Activated CD4-positive, alpha-beta T cell treated with anti-CD3 and anti-CD28 coated beads, Interleukin-2, amount 50 U/mL, for 48 hours (primary cell): ENCODE measurements at places on chromosomes 16 and 17.
A peak's percentile ranks its signal among the peaks of the same experiment; 100 is the strongest.

DNA sequence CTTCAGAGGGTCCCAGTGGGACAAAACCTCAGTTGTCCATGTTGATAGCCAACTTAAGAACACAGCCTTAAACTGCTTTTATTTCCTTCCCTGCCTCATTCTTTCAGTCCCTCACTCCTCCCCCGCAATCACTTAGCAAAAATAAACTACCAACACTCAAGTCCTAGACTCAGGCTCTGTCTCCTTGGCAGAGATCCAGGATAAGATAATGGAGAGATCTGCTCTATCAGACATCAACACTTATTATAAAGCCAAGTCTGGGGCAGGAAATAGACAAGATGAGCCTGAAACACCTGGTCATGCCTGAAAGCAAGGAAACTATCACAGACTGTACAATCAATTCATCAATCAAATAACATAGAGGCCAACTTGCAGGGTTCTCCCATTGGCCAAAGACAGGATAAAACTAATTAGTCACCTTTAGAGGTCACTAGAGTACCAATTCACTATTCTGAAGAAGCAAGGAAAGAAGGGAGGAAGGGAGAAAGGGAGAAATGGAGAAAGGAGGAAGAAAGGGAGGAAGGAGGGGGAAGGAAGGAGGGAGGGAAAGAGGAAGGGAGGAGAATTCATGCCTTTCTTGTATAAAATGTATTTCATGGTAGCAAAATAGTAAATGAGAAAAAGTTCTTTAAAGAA is 15.7 kb downstream of the HYDIN start:
- no peak for DNase-seq

DNA sequence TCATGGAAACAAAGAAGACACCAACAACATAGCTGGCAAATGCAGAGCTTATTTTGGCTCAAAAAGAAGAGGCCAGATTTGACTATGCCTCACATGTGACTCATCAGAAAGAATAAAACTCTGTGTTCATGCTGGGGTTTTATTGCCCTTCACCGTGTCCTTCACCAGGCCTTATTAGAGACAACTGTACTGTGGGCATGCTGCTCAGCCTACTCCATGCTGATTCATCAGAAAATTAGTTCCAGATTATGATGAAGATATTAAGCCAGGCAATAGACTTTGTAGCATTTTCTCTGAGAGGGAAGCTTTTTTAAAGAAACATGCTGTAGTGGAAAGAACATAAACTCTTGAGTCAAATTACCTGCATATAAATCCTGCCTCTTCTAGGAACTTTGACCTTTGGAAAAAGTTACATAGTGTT is 89.8 kb downstream of the CYB561 start:
- DNase-seq, result no peak

DNA sequence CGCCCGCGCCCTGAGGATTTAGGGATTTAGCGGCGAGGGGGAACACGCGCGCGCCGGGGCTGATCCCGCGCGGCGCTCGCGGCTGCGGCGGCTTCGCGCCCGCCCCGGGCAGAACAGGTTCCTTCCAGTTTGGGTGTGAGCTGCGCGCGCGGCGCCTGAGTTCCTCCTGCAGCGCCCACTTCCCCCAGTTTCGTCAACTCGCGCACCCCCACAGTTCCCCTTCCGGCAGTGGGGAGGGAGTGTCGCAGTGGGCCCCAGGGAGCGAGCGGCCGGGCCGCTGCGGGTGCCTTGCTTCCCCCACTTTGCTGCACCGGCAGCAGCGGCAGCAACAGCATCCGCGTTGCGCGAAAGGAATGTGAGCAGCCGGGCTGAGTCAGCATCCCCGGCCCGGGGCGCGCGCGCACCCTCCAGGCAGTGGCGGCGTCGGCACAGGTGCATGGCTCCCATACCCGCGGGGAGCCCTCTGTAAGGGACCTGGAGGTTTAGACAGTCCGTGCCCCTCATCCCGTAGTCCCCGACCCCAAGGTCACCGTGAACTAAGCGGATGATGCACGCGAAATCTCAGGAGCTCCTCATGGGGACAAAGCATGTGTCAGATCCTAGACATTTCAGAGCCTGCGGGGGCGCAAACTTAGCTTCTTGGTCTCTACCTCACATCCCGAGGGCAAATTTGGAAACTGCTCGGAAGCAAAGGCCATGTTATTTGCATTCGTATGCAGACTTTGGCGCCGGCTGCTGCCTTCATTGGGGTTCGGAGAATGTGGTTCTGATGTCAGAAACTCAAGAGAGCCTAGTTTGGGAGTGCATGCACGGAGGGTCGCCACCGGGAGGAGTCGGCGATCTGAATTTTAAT is 767 bp downstream of the ARSG start:
- peak; percentile 87 for DNase-seq

- no peak for DNase-seq
Observed at GRCh38 chr17:11170881-11171280, 70.1 kb upstream of the SHISA6 start.

GRCh38 chr17:633133-633532 is 81.5 kb downstream of the VPS53 start:
- DNase-seq, result no peak

GRCh38 chr16:69194488-69194887 is 7.5 kb downstream of the SNTB2 start:
- DNase-seq, result no peak

DNA sequence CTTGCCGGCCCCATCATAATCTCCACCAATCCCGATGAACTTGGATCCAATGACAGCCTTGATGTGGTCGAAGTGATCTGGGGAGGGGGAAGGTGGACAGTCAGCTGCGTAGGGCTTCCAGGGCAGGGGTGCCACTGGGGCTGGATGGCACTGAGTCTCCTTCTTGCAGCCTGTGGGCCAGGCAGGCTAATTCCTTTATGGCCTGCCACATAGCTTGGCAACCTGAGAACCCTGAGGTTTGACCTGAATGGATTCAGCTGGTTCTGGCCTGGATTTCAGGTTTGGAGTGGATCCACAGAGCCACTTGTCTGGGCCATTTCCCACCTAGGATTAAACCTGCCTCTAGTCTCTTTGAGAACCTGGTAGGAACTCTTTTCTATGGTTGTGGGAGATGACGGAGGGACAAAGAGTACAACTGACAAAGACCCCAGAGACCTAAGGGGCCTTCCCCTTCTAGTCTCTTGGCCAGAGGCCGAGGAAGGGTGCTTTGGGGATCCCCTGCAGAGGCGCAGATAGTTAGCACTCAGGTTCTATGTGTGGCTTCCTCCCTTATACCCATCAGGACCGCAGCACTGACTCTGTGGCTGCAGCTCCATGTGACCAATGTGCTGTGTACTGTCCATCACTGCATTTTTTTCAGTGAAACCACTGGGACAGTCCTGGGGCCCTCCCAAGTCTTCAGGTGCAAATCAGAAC is 9.2 kb upstream of the DPEP3 start:
- DNase-seq, result no peak

DNA sequence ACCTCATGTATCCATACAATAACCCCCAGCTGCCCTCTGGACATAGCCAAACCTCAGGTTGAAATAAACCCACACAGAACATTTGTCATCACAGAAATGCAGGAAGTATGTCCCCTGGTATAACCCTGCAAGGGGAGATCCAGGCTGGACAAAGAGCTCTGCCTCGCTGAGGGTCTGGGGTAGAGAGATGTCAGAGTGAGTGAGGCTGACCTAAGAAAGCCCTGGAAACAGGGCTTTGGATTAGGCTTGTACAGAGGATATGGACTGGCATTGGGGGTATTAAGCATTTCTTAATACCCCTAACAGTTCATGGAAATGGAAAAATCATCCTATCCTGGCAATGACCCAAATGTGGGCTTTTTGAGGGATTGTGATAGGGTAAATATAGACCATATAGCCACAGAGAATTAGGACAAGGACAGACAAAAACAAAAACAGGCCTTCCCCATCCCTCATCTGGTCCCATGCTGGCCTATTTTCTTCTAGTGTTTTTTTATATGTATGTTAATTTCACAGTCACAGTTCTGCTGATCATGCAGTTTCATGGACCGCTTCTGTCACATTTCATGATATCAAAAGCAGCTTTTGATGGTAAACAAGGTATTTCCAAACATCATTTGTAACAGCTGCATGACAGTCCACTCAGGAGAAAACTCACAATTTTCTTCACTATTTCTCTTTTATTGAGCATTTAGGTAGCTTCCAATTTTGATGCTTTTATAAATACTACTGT is 26.1 kb downstream of the PLXDC1 start:
- DNase-seq, result no peak

GRCh38 chr17:4444782-4445473 is 11.2 kb downstream of the SPNS3 start:
- no peak for DNase-seq

GRCh38 chr17:68835071-68835470 is 120.1 kb downstream of the ABCA8 start:
- no peak for DNase-seq

- no peak for DNase-seq
Observed at GRCh38 chr16:11350519-11350918, 5.3 kb downstream of the RMI2 start.

- no peak for DNase-seq
Observed at GRCh38 chr16:2194166-2194834, 2.1 kb downstream of the CASKIN1 start.

DNA sequence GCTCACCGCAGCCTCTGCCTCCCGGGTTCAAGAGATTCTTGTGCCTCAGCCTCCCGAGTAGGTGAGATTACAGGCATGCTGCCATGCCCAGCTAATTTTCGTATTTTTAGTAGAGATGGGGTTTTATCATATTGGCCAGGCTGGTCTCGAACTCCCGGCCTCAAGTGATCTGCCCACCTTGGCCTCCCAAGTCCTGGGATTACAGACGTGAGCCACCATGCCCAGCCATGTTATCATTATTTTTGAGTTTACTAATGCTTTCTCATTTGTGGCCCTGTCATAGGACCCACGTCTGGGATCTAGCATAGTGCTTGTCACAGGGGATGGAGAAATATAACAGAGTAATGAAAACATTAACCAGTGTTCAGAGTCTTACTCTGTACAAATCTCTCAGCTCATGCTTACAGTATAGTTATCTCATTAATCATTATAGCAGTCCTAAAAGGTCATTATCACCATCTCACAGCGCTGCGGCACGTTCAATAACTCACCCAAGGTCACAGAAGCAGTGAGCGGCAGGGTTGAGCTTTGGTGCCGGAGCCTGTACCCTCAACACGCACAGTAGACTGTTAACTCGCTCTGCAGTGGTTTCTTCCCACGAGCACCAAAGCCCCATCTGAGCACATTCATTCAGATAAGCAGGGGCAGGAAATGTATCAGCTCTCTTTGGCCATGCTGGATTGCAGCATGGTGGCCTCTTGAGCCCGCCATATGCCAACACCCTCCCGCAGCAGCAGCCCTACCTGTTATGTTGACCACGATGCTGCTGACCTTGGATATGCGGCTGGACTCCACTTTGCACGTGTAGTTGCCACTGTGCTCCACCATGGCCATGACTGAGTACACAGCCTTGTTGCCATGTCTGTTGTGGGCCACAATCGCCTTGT is 21.4 kb downstream of the PECAM1 start:
- DNase-seq, result no peak

DNA sequence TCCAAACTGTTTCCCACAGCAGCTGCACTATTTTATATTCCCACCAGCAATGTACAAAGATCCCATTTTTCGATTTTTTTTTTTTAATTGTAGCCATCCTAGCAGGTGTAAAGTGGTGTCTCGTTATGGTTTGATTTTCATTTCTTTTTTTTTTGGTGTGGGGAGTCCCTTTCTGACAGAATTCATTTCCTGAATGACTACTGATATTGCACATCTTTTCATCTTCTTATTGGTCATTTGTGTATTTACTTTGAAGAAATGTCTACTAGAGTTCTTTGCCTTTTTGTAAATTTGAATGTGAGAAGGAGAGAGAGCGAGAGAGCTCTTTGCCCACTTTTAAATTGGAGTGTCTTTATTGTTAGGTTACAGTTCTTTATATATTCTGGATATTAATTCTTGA is 14.0 kb downstream of the CYB5B start:
- DNase-seq, result no peak

DNA sequence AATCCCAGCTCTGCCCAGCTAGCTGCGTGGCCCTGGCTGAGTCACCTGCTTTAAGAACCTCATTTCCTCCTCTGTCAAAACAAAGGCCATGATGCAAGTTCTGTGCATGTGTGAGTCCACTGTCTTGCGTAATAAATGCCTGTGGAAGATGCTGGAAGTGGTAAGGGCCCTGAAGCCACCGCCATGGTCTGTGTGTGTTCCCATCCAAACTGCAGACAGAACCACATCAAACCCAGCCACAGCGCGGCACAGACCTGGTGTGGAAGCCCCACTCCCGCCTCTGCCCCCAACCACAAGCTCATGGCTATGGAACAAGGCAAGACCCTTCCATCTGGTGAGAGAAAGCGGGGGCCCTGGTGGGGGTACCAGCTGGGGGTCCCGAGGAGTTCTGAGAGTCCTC is 26.0 kb downstream of the NECAB2 start:
- no peak for DNase-seq

- DNase-seq, result no peak
Observed at GRCh38 chr17:3935140-3935542, 18.9 kb upstream of the P2RX1 start.

GRCh38 chr17:68054296-68054900 is 18.9 kb downstream of the KPNA2 start:
- no peak for DNase-seq

DNA sequence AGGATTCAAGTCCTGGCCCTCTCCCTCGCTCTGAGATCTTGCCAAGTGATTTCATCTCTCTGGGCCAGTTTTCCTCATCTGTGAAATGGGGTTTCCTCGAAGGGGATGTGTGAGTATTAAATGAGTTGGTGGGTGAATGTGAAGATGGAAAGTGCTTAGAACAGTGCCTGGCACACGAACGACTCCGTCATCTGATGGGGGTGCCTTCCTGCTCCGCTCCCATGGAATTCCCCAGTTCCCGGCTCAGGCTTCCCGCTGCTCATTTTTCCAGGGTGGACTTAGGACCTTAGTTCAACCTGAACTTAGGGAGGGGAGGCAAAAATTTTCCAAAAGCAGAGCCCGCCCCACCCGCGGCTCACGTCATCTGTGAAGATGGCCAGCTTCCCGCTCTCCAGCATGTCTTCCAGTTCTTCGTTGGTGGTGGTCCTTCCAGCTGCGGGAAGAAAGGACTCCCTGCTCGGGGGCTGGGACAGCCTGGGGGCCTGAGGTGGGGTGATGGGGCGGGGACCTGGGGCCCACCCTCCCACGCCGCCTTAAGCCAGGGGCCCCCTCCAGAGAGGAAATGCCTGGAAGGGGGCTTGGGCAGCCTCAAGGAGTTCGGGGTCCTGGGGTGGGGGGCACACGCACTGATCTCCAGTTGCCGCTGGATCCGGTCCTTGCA is 11.4 kb downstream of the HSD3B7 start:
- DNase-seq, result no peak

DNA sequence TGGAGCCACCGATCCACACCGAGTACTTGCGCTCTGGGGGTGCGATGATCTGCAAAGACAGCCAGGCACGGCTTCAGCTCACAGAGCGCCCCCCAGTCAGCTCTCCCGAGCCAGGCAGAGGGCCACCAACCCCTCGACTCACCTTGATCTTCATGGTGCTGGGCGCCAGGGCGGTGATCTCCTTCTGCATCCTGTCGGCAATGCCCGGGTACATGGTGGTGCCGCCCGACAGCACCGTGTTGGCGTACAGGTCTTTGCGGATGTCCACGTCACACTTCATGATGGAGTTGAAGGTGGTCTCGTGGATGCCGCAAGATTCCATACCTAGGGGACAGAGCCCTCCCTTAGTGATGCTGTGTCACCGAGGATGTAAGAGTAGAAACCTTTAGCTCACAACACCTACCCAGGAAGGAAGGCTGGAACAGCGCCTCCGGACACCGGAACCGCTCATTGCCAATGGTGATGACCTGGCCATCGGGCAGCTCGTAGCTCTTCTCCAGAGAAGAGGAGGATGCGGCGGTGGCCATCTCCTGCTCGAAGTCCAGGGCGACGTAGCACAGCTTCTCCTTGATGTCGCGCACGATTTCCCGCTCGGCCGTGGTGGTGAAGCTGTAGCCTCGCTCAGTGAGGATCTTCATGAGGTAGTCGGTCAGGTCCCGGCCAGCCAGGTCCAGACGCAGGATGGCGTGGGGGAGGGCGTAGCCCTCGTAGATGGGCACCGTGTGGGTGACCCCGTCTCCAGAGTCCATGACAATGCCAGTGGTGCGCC is 1.6 kb downstream of the ACTG1 start:
- peak; percentile 38 for DNase-seq
